Activated T-cell treated with anti-CD3 and anti-CD28 coated beads for 48 hours (primary cell): ENCODE measurements at places on chromosomes 13 and 19.

DNA sequence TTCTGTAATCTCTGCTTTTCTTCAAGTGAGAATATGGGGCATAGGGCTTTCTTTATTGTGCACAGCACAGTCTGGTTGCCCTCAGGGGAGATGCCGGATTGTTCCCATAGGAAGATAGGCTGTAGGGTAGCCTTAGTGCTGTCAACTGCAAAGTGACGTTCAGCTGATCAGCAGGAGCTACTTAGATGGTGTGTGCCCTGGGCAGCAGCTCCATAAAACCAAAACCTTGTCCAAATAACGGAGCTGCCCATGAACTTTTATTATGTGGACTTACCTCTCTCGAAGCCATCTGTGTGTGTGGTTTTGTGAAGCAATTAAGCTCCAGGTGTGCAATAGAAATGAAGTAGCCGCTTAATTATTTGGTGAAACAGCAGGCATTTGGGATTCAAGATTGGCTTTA is 120.0 kb upstream of the RNF113B start:
- no peak for DNase-seq

- no peak for DNase-seq
Measured at GRCh38 chr13:30776661-30777060, 41.3 kb downstream of the ALOX5AP start.

DNA sequence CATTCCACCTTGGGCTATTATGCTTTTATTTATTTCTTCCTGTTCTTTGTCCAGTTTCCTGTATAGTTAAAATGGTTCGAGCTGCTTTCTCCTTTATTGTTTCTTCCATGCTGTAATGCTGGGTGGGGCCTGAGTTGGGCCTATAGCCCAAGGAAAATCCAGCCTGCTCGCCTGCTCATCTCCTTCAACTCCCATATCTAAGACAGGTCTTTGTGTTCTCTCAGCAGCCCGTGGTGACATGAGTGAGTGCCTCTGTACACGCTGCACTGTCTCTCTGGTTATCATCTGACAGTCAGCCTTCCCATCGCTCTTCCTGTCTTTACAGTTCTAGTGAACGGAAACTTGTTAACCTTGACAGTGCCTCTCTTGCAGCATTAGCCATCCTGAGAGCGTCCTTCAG is 221.9 kb upstream of the SLC10A2 start:
- DNase-seq, result no peak

- no peak for DNase-seq
Measured at GRCh38 chr19:50413531-50413930, 5.2 kb upstream of the SPIB start.

DNA sequence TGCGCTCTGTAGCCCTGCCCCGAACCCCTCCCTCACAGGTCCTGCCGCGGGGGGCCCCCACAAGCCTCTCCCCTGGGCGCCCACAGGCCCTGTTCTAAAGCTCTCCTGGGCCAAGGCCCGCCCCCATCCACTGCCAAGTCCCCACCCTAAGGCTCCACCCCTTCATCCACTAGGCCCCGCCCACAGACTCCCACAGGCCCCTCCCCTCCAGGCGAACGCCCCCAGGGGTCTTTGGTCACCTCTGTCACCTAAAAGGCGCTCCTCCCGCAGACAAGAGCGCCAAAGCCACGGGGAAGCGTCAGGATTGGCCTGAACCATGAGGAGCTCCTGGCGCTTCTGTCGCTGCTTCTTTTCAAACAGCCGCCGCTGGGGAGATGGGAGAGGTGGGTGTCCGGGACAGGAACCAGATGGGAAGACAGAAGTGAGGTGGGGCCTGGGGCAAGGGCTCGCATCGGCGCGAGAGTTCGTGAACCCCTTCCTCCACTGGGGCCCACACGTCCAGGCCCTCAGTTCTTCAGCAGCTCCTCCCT is 2.3 kb downstream of the TULP2 start:
- DNase-seq, result peak; percentile 52

DNA sequence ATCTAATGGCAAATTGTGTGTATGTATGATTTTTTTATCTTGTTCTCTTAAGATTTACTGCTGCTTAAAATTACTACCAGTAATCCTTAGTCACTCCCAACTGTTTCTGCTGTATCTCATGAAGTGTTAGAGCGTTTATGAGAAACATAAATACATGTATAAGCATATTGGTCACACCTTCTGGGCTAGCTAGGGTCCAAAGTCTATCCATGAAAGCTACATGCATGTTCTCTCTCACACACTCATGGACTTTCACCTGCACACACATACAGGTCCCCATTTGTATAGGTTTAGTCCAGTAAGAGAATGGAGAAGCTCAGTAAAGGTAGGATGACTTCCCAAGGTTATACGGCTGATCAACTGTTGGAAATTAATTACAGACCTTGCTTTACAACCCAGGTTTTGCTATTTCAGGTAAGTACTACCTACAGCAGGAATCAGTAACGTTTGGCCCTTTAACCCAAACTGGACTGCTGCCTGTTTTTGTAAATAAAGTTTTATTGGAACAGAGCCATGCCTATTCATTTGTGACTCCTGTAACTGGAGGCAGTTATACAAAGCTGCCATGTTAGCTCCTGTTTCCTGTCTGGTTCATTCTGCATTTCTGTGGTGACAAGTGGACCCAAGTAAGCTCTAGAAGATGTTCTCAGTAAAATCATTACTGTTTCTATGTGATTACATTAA is 15.3 kb downstream of the METTL21C start:
- no peak for DNase-seq

GRCh38 chr13:53501387-53501786 is 472.8 kb downstream of the OLFM4 start:
- no peak for DNase-seq

DNA sequence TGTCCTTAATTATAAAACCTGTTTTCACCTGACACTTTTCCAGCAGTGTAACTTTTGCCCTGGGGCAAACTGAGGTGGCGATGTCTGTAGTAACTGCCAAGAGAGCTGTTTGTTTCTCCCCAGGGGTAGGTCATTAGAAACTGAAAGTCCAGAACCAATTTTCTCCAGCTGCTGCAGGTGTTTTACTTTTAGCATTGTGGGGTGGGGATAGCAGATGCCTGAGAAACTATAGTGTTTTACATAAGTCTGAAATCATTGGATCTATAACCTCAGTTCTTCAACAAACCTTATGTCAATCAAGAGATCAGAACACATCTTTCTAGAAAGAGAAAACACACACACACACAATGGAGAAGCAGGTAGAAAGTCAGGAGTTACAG is 92.7 kb downstream of the LHFPL6 start:
- DNase-seq, result no peak
